ENCODE measurements at places on chromosomes 13 and 19.

- DNase-seq, result no peak
These were observed 18.5 kb downstream of the KCNRG start for GRCh38 chr13:50033725-50034124.

DNA sequence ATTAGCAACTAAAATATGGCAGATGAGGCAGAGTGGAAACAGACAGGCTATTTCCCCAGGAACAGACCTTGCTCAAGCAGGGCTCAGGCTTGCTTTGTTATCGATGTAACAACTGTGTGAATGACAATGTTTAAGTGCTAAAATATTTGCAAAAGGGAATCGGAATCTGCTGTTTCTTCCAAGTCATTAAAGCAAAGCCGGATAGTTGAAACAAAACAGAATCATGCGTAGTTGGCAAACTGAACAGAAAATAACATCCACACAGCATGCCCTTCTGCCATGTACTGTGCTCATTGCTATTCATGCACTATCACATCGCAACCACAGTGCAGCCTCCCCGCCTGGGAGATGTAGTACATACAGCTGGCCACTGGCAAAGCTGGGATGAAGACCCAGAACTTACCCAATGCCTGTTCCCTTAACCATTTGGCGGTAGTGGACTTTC, 799.1 kb downstream of the DIAPH3 start:
- no peak for DNase-seq

DNA sequence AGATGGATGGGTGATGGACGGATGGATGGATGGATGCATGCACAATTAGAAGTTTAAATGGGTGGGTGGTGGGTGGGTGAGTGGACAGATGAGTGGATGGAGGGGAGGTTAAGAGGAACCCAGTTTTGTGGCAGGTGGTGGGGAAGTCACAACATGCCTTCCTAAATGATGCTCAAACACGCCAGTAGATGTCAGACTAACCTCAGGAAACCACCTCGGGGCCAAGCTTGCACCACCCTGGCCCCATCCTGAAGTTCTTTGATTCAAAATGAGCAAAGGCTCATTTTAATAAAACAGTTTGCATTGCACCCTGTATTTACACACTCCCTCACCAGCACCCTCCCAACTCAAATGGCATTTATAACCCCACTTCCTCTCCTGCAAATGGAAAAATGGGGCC, 91.4 kb upstream of the CACNA1A start:
- DNase-seq, result peak; percentile 28

DNA sequence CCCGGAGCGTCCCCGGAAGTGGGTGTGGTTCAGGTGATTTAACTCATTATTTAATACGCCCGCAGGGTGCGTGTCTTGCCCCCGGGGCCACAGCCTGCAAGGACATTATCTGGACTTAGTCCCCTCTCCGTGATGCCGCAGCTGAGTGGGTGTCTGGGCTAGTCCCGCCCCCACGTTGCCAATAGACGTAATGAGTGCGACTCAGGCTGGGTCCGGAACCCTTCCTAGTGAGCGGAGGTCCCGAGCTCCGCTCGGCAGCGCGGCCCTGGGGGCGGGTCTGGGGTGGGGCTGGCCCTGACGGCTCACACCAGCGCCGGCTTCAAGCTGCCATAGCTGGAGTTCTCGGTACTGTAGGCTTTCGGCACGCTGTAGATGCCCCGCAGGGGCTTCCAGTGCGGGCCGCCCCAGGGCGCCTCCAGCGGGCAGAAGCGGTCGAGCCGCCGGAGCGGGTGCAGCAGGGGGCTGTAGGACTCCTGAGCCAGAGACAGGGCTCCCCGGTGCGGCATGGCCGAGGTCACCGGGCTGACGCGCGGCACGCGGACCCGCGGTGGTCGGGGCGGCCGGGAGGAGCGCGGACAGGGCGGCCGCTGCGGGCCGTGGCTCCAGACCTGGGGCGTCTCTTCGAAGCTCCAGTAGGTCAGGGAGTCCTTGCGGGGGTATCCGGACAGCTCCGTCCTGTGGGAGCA, 918 bp upstream of the LHB start:
- peak; percentile 73 for DNase-seq

- DNase-seq, result no peak
These were observed 29.1 kb downstream of the EPS15L1 start for GRCh38 chr19:16442386-16443276.

GRCh38 chr19:15014579-15014978, 34.7 kb upstream of the CASP14 start:
- no peak for DNase-seq

DNA sequence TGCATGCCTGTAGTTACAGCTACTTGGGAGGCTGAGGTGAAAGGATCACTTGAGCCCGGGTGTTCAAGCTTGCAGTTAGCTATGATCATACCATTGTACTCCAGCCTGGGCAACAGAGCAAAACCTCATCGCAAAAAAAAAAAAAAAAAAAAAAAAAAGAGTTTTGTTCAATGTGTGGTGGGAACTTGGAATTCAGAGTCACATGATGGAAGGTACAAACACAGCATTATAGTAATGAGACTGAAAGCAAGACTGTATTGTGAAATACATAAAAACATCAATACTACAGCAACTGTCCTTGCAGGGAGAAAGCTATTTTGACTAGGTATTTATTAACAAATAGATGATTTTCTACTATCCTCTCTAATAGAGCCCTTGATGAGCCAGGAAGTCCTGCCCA, 393.2 kb downstream of the DLEU7 start:
- no peak for DNase-seq

GRCh38 chr19:35703343-35703742, 1.0 kb upstream of the ZBTB32 start:
- no peak for DNase-seq

GRCh38 chr13:112057736-112058518, 9.0 kb upstream of the SOX1 start:
- peak; percentile 51 for DNase-seq

DNA sequence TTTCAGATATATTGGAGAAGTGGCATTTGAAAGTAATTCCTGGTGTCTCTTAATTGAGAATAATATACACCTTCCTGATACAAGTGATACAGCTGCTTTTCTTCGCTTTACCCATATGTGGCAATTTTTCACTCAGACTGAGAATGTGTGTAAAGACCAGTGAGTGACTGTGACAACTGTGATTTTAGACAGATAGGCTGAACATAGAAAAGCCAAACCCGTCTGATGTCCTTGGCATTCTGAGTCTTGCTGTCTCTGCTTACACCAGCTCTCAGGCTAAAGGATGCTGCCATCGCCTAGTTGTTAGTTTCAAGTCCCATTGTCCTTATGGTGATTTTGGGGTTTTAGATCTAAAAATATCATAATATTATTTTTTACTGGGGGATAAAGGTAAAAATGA, 492.6 kb downstream of the RFC3 start:
- no peak for DNase-seq

DNA sequence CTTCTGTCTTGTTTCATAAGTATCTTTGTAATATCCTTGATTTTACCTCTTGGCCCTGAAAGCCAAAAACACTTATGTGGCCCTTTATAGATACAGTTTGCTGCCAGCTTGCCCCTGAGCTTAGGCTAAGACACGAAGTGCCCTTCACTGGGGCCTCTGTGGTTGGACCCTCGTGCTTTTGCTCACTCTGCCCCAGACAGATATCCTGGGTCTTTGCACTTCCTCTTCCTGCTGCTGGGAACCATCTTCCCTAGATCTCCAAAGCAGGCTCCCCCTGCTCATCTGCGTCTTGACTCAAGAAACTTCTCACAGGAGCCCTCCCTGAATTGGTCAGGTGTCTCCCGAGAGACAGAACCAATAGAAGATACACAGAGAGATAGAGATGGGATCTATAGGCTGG, 2.0 kb upstream of the TNFSF14 start:
- DNase-seq, result no peak

DNA sequence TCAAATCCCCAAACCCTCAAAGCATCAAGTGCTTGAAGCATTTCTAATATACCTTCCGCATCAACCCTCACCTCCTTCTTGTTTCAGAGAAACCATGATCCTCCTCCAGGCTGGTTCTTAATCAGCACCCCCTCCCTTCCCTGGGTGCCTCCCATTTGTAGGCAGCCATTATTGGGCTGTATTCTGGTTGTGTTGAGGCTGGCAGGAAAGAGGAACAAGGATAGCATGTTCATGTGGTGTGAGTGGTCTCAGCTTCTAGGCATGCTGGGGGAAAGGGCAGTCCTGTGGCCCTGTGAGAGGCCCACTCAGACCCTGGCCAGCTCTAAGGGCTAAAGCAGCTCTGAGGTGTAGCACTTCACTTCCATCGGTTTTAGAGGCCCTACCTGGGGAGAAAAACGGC, 18.9 kb upstream of the TRIM13 start:
- no peak for DNase-seq

- DNase-seq, result no peak
These were observed 40.7 kb downstream of the GARRE1 start for GRCh38 chr19:34295103-34295502.

- no peak for DNase-seq
These were observed 586.4 kb downstream of the LMO7 start for GRCh38 chr13:76222511-76222910.

- no peak for DNase-seq
These were observed 25.5 kb downstream of the OR7A5 start for GRCh38 chr19:14809272-14810057.

- peak; percentile 52 for DNase-seq
These were observed 13.0 kb downstream of the PGLYRP1 start for GRCh38 chr19:46009530-46010510.

DNA sequence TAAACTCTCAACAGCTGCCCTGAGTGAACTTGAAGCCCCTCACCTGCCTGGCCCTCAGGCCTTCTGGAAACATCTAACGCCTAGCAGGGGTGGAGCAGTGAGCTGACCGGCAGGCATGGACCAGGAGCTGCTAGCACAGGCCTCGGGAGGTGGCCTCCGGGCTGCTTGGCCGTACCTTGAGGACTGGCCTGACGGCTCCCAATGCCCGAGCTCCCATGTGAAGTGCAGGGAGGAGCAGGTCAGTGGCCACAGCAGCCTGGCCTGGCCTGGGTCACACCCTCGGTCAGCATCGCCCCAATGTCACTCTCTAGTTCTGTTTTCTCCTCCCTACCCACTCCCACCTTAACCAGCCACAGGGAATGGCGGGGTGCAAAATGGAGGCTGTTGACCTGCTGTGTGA, 19.0 kb downstream of the TSHZ3 start:
- DNase-seq, result no peak

DNA sequence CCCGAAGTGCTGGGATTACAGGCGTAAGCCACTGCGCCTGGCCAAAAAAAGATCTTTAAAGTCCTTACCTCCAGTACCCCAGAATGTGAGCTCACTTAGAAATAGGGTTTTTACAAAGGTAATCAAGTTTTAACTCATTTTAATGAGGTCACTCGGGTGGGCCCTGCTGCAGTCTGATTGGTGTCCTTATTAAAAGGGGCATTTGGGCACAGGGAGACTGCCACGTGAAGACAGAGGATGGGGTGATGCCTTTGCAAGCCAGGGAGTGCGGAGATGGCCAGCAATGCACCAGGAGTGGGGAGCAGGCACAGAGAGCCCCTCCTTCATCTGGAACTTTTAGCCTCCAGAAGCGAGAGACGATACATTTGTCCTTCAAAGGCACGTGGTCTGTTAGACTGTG, 11.7 kb downstream of the NKPD1 start:
- no peak for DNase-seq

DNA sequence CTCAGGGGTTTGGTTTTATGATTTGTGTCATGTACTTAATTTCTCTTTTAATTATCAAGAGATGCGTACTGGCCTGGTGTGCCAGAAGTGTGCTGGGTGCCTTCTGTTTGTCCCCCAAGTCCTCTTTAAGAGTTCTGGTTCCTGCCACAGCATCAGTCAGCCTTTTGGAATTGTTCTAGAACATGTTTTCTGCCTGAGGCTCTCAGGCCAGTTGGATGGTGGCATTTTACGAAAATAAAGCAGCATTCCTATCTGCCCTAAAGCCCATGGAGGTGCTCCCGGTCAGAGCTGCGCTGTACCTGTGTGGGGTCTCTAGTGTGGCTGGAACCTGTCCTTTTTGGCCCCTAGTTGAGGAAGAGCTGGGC, 54.1 kb downstream of the TSSK6 start:
- DNase-seq, result no peak

DNA sequence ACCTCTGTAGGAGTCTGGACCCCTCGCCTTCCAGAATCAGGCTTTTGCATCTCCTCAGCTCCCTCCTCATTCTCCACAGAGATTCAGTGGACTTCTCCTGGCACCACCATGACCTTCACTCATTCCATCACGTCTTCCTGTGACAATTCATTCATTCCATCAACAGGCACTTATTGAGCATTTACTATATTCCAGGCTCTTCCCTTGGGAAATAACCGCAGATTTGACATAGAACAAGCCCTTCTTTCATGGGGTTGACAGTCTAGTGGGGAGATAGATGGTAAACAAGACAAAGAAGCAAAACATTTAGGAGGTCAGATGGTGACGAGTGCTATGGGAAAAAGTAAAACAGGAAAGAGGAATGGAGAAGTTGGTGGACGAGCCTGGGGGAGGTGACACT, 2.6 kb upstream of the SULT2B1 start:
- DNase-seq, result no peak

DNA sequence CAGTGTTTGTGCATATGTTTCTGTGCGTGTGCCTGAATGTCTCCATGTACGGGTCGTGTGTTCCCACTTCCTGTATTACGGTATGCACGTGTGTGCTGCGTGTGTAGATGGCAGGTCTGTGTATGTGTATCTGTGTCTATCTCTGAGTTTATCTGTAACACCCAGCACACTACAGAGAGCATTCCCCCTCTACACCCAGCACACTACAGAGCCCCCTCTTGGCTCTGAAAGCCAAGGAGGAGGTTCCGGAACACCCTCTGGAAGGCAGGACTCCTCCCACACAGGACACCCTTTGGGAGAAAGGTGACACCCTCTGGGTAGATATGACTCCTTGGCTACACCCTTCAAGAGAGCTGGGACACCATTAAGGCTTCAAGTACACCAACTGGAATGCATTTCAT, 2.1 kb upstream of the ERFL start:
- no peak for DNase-seq

DNA sequence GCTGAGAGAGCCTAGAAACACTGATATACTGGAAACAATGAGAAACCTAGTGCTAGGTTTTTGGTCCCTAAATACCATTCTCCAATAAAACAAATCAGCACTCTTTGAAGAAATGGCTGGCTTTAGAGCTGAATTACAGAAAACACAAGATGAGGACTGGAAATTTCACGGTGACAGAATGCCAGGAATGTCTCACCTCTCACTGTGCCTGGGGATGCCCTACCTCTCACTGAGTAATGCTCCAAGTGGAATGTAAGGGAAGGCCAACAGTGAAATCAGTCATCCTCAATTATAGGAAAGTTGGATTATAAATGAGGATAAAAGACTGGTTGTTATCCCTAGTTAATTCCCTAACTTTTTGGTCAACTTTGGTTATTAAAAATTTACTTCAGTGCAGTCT, 259.0 kb downstream of the NALCN start:
- no peak for DNase-seq

DNA sequence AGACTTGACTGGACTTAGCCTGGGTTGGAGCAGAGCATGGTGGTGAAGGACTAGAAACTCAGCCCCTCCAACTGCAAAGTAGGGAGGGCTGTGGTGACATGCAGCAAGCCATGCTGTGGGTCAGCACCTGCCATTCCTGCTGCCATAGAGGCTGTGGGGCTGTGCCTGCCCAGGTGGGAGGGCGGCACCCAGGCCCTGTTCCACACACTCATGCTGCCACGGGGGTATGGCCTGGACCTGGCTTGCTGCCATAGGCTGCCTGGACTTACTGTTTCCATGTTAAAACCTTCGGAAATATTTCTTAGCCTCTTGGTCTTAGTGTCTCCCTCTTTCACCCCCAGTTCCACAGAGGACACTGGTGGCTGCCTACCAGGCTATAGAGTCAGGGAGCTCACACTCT, 29.3 kb downstream of the CILP2 start:
- DNase-seq, result no peak

Measured in right kidney (tissue), 9 donors.